ENCODE measurements at places on chromosomes 13 and 19. TPM values are rescaled to one million over a fixed set of nuclear protein-coding genes. Genes with fewer than 3 reads are reported as not detected.

GRCh38 chr19:1261538-1261797 lies 7.7 kb upstream of the CIRBP start:
- H3K36me3 ChIP-seq, result no peaks in the 10 kb centered on the region
- H3K4me1 ChIP-seq, result peaks cover 58% of the 10 kb centered on the region
- H3K27me3 ChIP-seq, result no peaks in the 10 kb centered on the region
- peak overlapping the region; percentile 91 for H3K27ac ChIP-seq

DNA sequence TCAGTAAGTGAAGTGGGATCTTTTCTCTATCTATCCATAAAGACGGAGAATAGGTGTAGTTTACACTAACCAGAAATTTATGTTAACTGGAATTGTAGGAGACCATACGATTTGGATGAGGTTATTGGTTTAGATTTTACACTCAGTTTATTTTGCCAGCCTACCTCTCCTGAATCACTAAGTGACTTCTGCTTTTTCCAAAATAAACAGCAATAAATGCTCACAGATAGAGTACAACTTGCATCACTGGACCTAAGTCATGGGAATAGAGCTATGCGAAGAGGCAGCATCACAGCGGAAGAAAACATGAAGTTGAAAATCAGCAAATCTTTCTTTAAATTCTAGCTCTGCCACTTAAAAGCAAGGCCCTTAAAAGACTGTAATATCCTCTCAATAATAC lies 781.0 kb downstream of the LIG4 start:
- H3K4me1 ChIP-seq, result no peaks in the 10 kb centered on the region
- no peak overlapping the region for H3K27ac ChIP-seq
- no peak for DNase-seq
- H3K36me3 ChIP-seq, result no peaks in the 10 kb centered on the region

GRCh38 chr13:86324191-86324590 lies 525.0 kb upstream of the SLITRK6 start:
- H3K4me3 ChIP-seq, result no peak overlapping the region
- no peak overlapping the region for H3K27ac ChIP-seq
- no peaks in the 10 kb centered on the region for H3K4me1 ChIP-seq
- no peak for DNase-seq
- H3K36me3 ChIP-seq, result no peaks in the 10 kb centered on the region
- H3K27me3 ChIP-seq, result no peaks in the 10 kb centered on the region

Gene ZNF256
- 4.6 TPM for total RNA-seq

DNA sequence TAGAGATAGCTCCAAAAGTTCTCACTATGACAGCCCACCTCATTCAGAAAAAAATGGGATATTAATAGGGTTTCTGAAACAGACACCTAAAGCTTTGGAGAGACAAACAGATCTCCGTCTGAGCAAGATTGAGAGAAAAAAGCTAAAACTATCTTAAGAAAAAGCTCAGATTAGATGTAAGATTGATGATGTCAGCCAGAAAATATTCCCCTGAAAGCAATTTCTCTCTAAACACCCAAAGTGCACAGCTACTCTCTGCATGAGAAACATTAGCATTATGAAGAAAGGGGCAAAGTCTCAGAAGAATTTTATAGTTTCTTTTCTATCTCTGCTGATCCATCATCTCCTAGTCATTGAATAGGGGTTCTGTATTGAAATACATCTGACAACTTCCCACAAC lies 148.9 kb downstream of the ZNF737 start:
- H3K4me1 ChIP-seq, result no peaks in the 10 kb centered on the region
- no peak overlapping the region for H3K4me3 ChIP-seq
- no peak for DNase-seq
- no peaks in the 10 kb centered on the region for H3K27me3 ChIP-seq

Measured in GM12878 (cell line).